ENCODE measurements at places on chromosomes 5 and 9. TPM values are rescaled to one million over a fixed set of nuclear protein-coding genes. Genes with fewer than 3 reads are reported as not detected.

The WNT8A gene
- not detected for total RNA-seq

The C5orf15 gene
- 23.6 TPM for total RNA-seq

The PITX1 gene
- total RNA-seq: 47.5 TPM

The CTSV gene
- total RNA-seq: 0.93 TPM

The NUTM2G gene
- total RNA-seq: not detected

The FBP1 gene
- total RNA-seq: 0.72 TPM

The SLC6A19 gene
- total RNA-seq: not detected

The C5orf34 gene
- 0.31 TPM for total RNA-seq

The MLANA gene
- not detected for total RNA-seq

The ADRB2 gene
- 2.8 TPM for total RNA-seq

The MZB1 gene
- total RNA-seq: not detected

The NUTM2F gene
- not detected for total RNA-seq

The PAXX gene
- 32.3 TPM for total RNA-seq

The MOB3B gene
- total RNA-seq: 11.1 TPM

The GPR21 gene
- total RNA-seq: 4.2 TPM

The PCDHA4 gene
- 0.96 TPM for total RNA-seq

The LSM11 gene
- 36.2 TPM for total RNA-seq

The SLC31A2 gene
- total RNA-seq: 16.2 TPM

The SPACA9 gene
- 3.2 TPM for total RNA-seq

The SIT1 gene
- total RNA-seq: not detected

The PCDHA1 gene
- not detected for total RNA-seq

The ELOVL7 gene
- 3.6 TPM for total RNA-seq

The FREM1 gene
- 1.8 TPM for total RNA-seq

The SLC36A3 gene
- not detected for total RNA-seq

The ANKRD31 gene
- total RNA-seq: 0.27 TPM

The ERAP2 gene
- total RNA-seq: 8.0 TPM

The PFN3 gene
- not detected for total RNA-seq

The PCDHB12 gene
- 0.67 TPM for total RNA-seq

The SPINK1 gene
- total RNA-seq: not detected

The LCN15 gene
- not detected for total RNA-seq

The REEP2 gene
- 16.7 TPM for total RNA-seq

The RASGEF1C gene
- total RNA-seq: 8.4 TPM

The RGMB gene
- 160 TPM for total RNA-seq

The PRSS3 gene
- total RNA-seq: 2.2 TPM

The CLTA gene
- total RNA-seq: 195 TPM

The SKIC3 gene
- 59.6 TPM for total RNA-seq

Measured in gastroesophageal sphincter (tissue), 4 donors.